ENCODE measurements at places on chromosomes 2 and 18.

- DNase-seq = no peak
Measured at GRCh38 chr18:199768-200167, 41.4 kb downstream of the USP14 start.

- DNase-seq = no peak
Measured at GRCh38 chr18:61948281-61948741, 55.5 kb upstream of the RNF152 start.

- DNase-seq = no peak
Measured at GRCh38 chr2:216572582-216573578, 60.3 kb upstream of the IGFBP2 start.

GRCh38 chr2:241808721-241809382, at the start of gene NEU4:
TSS of gene NEU4 (plus strand) at chr2:241809193. CDS start at chr2:241814485, 5,292 bp downstream.
- DNase-seq = no peak

DNA sequence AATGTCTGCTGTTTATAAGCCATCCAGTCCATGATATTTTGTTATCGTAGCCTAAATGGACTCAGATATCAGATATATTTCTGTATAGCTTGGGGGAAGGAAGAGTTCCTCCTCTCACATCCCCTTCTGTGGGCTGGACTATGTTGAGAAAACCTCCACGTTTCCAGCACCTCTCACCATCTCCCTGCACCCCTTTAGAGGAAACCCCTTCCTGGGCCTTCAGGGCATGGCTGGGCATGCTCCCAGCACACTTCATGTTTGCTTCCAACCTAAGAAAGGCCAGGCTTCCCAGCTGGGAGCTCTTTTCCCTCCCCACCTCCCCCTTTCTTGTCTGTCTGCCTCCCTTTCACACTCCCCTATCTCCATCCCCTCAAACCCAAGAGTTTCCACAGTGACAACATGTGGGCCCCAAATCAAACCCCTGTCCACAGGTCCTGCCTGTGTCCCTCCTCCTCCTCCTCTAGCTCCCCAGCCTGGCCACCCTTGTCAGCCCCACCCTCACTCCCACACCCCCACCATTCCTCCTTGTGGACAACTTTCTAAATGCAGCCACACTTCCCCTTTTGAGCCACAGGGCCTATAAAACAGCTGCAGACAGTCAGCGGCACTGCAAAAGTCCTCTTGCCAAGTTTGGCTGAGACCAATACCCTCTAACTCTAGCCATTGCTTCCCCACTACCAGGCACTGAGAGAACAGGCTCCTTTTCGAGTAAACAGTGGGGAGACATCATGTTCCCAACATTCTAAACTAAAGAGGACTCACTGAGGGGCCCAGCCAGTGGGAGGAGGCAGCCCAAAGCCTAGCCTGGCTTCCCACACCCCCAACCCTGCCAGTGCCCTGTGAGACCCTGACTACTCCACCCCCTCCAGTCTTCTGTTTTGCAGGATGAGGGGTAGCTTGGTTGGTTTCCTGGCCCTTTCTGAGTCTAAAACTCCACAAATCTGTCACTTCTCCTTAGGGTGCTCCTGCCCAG, 120.5 kb downstream of the ZFP36L2 start:
- DNase-seq = peak; percentile 78

DNA sequence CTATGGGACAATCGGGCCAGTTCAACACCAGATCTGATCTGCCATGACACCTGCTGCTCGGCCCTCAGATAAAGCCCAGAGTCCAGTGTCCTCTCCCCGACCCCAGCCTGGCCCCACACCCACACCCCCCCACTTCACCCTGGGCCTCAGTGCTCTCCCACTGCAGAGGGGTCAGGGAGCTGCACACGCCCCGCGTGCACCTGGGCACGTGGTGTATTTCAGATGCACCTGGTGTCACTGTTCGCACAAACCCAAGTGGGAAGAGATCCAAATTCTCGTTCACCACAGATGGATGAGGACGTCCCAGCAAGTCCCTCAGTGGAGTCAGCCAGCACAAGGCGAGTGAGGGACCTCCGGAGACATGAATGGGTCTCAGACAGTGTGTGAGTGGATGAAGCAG, 161.3 kb downstream of the RTP5 start:
- no peak for DNase-seq

DNA sequence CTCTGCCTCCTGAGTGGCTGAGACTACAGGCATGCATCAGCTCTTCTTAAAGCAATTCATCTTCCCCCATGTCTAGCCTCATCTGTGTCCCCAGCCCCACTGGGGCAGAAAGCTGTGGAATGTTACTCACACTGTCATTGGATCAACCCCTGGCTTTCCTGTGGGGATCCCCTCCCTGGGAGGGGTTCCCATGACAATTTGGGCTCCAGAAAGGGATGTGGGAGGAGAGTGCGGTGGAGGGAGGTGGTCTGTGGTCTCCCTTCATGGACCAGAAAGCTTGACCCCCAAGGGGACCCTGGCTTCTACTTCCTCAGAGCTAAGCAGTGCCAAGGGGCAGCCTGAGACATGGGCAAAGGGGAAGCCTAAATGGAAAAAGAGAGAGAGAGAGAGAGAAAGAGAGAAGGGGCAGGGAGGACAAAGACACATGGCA, 1.3 kb downstream of the NGEF start:
- DNase-seq = no peak

GRCh38 chr18:58534535-58535301, 94.2 kb downstream of the ALPK2 start:
- DNase-seq = no peak

DNA sequence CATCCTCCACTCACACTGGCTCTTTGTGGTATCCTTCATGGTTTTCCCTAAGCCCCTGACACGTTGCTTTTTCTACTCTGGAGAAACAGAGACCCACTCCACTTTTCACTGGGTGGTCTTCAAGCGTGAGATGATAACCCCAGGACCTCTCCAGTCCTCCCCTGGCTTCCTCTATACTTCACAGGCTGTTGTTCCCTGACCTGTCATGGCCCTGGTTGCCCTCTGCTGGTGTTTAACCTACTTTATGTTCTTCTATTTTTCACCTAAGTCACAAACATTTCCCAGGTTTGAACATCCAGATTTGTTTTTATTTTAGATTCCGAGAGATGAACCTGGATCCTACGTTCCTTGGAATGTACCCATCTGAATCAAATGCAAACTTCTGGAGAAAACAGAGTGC, 84.5 kb downstream of the AOX1 start:
- DNase-seq = no peak

DNA sequence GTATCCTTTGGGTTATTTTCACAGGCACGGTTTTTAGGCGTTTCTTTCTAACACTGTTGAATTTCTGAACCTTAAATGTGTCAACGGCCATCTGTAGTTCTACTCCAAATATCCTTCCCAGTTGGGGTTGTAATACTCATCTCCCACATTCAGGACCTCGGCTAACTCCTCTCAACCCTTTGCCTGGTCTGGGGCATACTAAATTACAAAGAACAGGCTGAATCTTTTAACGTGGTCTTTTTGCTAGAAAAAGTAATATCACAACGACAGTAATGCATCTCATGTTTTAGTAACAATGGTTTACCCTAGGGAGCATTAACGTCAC, 2.1 kb downstream of the RPRM start:
- DNase-seq = no peak

GRCh38 chr2:234564699-234565098, 67.8 kb upstream of the ARL4C start:
- peak; percentile 39 for DNase-seq

DNA sequence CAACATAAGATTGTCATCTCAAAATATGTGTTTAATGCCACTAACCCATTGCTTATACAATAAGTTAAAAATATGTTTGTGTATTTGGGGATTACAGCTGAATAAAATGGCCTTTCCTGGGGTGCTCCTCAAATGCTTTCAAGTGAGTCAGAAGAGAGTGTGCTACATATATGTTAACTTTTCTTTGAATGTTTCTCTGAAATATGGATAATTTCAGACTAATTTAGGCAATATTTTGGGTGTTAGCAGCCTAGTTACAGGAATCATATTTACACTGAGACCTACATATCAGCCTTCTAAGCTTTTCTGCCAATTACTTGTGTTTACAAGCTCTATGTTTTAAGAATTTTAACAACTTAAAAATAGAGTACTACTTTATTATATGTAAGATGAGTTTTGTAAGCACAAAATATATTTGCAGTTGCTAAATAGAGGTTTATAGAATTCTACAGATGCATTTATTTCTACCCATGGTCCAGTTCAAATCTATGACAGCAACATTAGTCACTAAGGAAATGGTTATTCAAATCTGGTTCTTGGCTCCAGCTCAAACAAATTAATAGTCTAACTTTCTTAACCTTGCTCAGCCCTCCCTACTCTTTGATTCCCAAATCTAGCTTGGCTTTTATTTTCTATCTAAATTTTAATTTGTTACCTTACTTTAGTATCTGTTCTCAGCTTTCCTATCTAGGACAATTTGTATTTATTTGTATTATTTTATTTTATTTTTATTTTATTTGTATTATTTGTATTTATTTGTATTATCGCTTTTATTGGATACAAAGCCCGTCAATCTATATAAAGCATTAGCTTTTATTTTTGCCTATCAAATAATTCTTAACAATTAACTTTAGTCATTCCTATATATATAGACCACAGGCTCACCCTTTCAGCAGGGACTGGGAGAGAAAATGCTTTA, 48.9 kb downstream of the FSIP2 start:
- DNase-seq = no peak

- no peak for DNase-seq
Measured at GRCh38 chr2:204670124-204670523, 124.8 kb downstream of the PARD3B start.

DNA sequence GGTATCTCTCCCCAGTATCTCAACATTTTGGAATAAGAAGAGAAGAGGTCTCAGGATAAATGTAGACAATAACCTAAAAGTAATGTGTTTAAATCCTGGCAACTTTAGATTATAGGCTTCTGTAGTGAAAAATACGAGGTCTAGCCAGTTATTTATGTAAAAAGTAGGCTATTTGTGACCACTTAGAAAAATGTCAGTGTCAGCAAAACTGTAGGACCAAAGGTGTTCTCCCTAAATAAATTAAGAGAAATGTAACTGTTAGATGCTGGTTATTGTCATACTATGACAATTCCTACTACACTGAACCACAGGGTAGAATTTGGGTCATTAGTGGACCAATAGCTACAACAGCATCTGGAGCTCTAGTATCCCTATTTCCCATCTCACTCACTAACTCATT, 2.0 kb downstream of the SUPT7L start:
- no peak for DNase-seq

DNA sequence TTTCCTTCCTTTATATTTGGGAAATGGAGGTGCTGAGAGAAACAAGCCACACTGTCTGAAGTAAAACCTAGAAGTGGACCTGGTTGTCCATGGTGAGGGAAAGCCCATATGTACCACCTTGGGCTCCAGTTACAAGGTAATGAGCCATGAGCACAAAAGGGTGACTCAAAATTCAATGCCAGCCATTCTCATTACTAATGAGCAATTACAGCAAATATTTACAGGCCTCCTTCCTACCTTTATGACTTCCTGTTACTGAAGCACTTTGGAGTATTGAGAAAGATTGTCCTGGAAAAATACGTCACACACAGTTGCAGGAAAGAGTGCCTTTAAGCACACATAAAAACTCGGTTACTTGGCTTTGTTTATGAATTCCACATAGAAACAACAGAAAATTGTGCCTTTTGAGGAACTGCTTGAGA, 9.1 kb downstream of the EPAS1 start:
- no peak for DNase-seq

DNA sequence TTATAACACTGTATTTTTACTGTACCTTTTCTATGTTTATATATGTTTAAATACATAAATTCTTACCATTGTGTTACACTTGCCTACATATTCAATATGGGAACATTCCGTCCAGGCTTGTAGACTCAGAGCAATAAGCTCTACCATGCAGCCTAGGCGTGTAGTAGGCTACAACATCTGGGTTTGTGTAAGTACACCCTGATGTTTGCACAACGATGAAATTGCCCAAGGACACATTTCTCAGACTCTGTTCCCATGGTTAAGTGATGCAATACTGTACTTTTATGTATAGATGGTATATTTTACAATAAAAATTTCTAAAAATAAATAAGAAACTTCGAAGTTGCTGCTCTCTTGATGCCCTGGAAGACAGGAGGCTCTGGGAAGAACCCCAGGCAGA, 38.4 kb downstream of the YPEL5 start:
- no peak for DNase-seq
